Caudate nucleus (tissue), 63 donors: ENCODE measurements at places on chromosomes 3 and 15.

DNA sequence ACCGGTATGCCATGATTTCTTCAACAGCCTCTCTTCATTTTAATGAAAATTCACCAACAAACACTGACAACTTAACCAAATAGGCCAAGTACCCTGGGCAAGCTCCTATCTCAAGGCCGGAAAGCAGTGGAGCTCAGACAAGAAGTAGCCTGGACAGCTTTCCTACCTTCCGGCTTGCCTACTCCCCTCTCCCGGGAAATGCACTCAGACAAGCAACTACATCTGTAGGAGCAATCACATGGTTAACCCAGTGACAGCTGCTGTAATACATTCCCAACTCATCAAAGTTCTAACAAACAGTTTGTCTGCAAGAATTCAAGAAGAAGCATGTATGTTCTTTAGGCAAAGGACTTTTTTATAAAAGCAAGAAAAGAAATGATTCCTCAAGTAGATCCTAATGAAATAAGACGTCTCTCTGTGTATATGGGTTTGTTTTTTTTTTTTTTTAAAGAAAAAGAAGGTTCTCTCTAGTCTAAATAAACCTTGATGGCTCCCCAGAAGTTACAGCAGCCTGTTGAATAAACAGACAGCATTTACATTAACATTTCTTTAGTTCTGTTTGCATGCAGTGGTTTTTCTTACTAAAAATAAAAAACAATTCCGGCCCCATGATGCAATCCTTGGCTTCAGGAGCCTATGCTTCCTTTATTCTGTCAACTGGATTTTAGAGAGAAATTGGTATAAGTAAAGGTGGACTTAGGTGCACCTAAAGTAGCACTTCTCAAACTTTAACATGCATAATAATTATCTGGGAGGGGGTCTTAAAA lies 278.7 kb downstream of the NEK10 start:
- no peak for DNase-seq

- DNase-seq, result peak; percentile 70
Observed at GRCh38 chr3:42025370-42026138, 63.7 kb upstream of the ULK4 start.

DNA sequence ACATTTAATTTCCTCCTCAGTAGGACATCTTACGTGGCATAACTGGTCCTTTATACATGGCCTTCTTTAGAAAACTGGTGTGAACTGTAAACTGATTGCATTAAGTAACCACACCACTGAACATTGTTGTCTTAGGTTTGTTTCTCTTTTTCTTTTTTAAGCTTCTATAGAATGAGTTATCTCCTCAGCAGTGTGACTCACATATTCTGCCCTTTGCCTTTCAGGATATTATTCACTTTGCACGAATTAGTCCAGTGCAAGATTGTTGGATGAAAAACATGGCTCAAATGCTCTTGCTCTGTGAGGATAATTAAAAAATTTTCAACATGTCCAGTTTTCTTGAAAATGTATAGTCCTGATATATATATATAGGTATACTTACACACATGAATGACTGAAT lies 147.6 kb downstream of the KBTBD8 start:
- no peak for DNase-seq

GRCh38 chr3:3259181-3259580 lies 79.7 kb upstream of the CRBN start:
- DNase-seq, result no peak

GRCh38 chr3:128683957-128684356 lies 33.3 kb upstream of the RPN1 start:
- no peak for DNase-seq

DNA sequence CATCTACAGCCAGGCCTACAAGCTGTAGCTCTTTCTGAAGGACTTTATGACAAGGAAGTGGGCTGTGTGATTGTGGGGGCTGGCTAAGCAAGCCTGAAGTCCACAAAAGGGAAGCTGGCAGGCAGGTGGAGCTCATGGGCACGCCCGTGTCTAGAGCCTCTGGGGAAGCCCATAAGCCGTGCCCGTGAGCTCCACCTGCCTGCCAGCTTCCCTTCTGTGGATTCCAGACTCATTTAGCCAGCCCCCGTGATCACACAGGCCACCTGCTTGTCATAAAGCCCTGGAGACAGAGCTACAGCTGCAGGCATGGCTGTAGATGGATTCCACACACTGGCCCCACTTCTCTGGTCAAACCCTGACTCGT lies 15.2 kb downstream of the EFCC1 start:
- no peak for DNase-seq

DNA sequence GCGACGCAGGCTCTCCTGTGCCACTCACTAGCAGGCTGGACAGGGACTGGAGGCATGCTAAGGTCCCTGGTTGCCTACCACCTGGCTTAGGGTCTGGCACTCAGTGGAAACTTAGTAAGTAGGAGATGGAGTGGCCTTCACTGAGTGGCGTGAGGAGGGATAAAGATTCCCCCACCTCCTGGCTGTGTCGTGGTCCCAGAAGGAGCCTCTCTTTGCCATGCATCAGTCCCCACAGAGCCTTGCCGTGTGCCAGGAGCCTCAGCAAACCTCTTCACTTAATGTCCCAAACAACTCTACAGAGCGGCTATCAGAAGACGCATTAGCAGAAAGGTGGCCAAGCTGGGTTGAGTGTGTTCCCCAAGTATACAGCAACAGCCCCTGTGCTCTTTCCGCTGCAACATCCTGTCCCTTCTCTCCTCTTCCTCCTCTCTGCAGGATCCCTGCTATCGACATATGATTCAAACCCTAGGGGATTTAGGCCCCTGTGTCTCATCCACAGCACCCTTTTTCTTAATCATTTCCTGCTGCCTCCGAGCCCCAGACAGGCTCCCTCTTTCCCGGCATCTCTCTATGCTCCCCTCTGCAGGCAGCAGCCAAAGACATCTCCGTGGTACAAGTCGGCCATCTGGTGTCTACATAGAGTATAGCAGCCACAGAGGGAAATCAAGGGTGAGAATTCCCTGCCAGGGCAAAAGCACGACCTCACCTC lies 66.7 kb downstream of the SLC6A1 start:
- DNase-seq, result peak; percentile 49

- no peak for DNase-seq
Observed at GRCh38 chr3:136381051-136381450, 130.9 kb downstream of the PCCB start.

- DNase-seq, result no peak
Observed at GRCh38 chr3:117921411-117921810, 1113.2 kb downstream of the IGSF11 start.

DNA sequence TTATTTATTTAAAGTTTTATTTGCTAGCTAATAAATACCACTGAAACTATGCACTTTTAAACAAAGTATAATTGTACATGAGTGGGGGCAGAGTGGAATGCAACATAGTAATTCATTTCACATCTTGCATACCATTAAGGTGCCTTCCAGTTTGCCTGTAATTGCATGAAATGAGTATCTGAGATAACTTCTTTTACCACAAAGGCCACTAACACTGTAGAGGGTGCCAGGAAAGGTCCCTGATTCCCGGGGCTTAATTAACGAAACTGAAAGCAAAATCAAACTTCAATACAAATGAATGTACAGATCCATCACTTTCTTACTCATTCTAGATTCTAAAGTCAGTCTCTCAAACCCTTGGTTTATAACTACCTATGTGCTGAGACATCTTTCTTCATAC lies 2.1 kb downstream of the CD47 start:
- DNase-seq, result no peak

DNA sequence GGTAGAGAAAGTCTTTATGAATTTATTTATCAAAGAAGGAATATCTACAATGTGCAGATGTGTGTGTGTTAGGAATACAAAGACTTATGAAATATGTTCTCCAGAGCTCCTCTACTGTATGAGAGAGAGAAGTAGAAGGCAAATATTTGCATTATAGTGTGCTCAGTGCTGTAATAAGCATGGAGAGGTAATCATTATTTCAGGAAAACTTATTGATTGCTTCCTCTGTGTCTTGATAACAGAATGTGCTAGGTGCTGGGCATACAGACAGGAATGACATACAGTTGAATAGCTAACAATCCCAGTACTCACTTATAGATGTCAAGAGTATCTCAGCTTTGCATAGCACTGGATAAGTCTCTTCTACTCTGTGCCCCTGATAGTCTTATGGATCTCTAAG lies 30.2 kb downstream of the ATG7 start:
- DNase-seq, result no peak

- no peak for DNase-seq
Observed at GRCh38 chr3:133701435-133702358, 40.0 kb upstream of the TOPBP1 start.
